ENCODE measurements at places on chromosomes 5 and 9.

- no peak for DNase-seq
Measured at GRCh38 chr9:89676281-89676680, 71.5 kb downstream of the GADD45G start.

DNA sequence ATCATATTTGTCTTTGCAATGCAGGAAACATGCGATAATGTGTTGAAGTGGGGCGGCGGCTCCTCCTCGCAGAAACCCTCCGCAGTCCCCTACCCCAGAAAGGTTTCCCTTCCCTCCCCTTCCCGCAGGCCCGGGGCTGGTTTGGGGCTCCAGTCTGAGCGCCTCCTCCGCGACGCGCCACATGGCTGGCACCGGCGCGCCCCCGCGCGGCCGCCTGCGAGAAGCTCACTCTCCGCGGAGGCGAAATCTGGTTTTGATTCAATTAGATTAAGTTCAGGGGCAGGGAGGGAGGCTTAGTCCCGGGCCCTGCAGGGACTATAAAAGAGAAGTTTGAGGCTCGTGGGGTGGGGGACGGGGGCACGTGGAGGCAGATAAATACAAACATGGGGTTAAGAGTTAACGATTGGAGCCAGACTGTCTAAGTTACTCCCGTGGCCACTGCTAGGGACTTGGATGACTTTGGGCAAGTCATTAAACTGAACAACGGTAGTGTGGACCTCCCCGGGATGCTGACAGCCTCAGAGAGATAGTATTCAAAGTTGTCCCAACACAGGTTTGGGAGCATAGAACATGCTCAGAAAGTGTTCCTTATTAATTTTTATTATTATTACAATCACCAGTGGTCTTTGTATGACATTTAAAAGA lies 69.4 kb downstream of the MSX2 start:
- DNase-seq: peak; percentile 56

- DNase-seq: peak; percentile 82
Measured at GRCh38 chr5:108418197-108418596, 36.3 kb upstream of the FBXL17 start.

GRCh38 chr9:93711002-93711401 lies 134.6 kb downstream of the PHF2 start:
- DNase-seq: no peak

- DNase-seq: no peak
Measured at GRCh38 chr9:87594194-87594593, 96.5 kb downstream of the DAPK1 start.

- no peak for DNase-seq
Measured at GRCh38 chr9:25472681-25473080, 205.6 kb downstream of the TUSC1 start.

GRCh38 chr9:38447703-38448102 lies 23.4 kb upstream of the IGFBPL1 start:
- no peak for DNase-seq

DNA sequence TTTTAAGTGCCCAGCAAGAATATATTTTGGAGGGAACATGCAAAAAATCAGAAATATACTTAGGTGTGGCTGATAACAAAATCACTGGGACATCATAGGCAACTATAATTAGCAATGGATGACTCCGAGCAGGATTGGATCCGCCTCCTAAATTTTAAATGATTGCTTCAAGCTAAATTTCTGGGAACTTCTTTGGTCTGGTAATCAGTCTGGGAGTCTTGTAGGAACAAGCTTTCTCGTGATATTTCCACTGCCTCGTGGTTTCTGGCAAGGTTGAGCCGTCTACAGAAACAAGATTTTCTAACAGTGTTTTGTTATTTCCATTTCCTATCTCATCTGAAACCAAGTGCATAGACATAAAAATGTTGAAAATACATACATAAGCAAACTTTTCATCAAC lies 232.6 kb downstream of the BNC2 start:
- DNase-seq: no peak
